ENCODE measurements at places on chromosomes 7 and 10. TPM values are rescaled to one million over a fixed set of nuclear protein-coding genes. Genes with fewer than 3 reads are reported as not detected.
A peak's percentile ranks its signal among the peaks of the same experiment; 100 is the strongest.

The NKX1-2 gene
- not detected for polyA plus RNA-seq

The TACR2 gene
- polyA plus RNA-seq = 0.14 TPM

The ACHE gene
- not detected for polyA plus RNA-seq

DNA sequence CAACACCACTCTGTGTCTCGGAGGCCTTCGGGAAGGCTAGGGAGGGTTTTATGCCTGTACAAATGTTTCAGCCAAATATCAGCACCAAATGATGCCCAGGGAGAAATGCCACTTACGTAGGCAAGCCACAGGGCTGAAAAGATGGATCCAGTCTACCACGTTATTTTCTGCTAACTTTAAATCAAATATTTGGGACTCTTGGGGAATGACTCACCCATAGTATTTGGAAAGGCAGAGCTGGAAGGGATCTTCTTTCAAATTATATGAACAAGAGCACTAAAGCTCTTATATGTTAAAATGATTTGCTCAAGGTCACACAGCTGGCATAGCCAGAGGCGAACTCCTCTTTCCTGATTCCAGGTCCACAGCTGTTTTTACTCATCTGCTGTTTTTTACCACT, 591.4 kb downstream of the SORCS1 start:
- H3K4me3 ChIP-seq = no peak overlapping the region
- H3K27me3 ChIP-seq = no peaks in the 10 kb centered on the region
- DNase-seq = no peak
- H3K4me1 ChIP-seq = no peaks in the 10 kb centered on the region
- no peak overlapping the region for H3K27ac ChIP-seq
- H3K36me3 ChIP-seq = no peaks in the 10 kb centered on the region

- no peak for DNase-seq
- peaks cover 2% of the 10 kb centered on the region for H3K27me3 ChIP-seq
- H3K36me3 ChIP-seq = no peaks in the 10 kb centered on the region
- H3K4me1 ChIP-seq = no peaks in the 10 kb centered on the region
- H3K27ac ChIP-seq = no peak overlapping the region
Observed at GRCh38 chr10:97134110-97134509, 51.6 kb downstream of the SLIT1 start.

DNA sequence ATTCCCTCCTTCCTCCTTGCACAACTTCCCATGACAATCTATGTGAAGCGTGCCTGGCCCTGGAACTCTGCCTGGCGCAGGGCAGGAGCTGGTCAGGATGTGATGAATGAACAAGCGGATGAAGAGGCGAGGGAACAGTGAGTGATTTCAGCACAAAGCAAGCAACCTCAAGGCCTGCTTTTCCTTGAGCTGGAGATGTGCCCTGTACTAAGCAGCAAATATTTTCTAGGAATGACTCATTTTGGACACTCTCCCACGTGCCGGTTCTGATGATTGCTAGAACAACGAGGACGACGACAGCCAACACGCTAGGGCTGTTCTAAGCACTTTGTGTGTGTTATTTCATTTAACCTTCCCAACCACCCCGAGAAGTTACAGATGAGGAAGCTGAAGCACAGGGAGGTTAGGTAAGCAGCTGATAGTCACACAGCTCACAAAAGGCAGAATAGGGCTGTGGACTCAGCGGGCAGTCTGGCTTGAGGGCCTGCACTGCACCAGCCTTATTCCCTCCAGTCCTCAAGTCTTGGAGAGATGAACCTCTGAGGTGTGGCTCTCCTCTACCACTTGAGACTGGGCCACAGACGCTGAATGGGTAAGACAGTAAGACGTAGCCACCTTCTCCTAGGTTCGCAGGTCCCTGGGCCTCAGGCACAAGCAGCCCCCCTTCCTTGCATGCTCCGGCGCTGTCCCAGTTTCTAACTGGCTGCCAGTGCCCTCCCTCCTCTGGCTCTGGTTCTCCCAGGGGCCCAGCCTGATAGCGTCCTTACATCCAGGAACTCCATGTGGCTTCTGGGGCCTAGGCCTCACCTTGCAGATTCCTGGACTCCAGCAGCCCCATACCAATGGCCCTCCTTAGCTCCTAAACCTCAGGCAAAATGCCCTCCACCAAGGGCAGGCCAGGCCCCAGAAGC, 59.0 kb downstream of the YKT6 start:
- no peaks in the 10 kb centered on the region for H3K27me3 ChIP-seq
- peaks cover 18% of the 10 kb centered on the region for H3K4me1 ChIP-seq
- no peak overlapping the region for H3K4me3 ChIP-seq
- H3K27ac ChIP-seq = no peak overlapping the region
- no peaks in the 10 kb centered on the region for H3K36me3 ChIP-seq
- peak; percentile 8 for DNase-seq

DNA sequence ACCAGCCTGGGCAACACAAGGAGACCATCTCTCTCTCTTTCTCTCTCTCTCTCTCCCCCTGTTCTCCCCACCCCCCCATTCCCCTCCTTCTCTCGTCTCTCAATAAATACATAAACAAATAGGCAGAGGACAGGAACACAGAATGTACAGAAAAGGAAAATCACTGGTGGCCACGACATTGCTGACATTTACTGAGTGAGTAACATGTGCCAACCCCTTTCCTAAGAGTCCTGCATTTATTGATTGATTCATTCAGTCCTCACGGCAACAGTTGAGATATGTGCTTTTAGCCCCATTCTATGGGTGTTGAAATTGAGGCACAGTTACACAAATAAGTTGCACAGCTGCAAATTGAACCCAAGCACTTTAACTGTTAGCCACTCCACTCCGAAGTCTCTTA, 114.3 kb upstream of the SAMD8 start:
- no peaks in the 10 kb centered on the region for H3K27me3 ChIP-seq
- no peak for DNase-seq
- no peak overlapping the region for H3K27ac ChIP-seq
- H3K36me3 ChIP-seq = peaks cover 26% of the 10 kb centered on the region
- H3K4me3 ChIP-seq = no peak overlapping the region
- peaks cover 10% of the 10 kb centered on the region for H3K4me1 ChIP-seq

GRCh38 chr7:90404777-90405176, 1.5 kb downstream of the CLDN12 start:
- H3K27me3 ChIP-seq = no peaks in the 10 kb centered on the region
- H3K4me1 ChIP-seq = peaks cover 21% of the 10 kb centered on the region
- no peak for DNase-seq
- peak overlapping the region; percentile 98 for H3K4me3 ChIP-seq
- no peaks in the 10 kb centered on the region for H3K36me3 ChIP-seq

- no peak for DNase-seq
- H3K27me3 ChIP-seq = no peaks in the 10 kb centered on the region
- no peaks in the 10 kb centered on the region for H3K4me1 ChIP-seq
- no peaks in the 10 kb centered on the region for H3K36me3 ChIP-seq
- H3K4me3 ChIP-seq = no peak overlapping the region
Observed at GRCh38 chr7:115572111-115572510, 458.5 kb downstream of the TFEC start.
